NCI-H187 (cell line): ENCODE measurements at places on chromosomes 16 and 17.

DNA sequence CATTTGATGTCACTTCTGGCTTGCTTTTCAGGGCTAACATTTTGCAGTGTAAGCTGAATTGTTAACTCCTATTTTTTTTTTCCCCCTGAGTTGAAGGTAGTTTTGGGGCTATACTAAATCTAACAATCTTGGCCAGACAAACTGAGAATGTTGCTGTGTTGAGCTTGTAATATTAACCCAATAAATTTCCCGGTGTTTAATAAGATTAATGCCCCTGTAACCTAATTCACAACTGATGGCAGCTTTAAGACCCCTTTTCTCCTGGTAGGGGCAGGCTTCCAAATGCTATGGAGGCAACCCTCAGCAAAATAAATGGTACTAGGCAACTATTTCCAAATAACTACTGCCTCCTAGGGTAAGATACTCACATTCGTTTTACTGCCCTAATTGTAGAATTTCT, 549.6 kb upstream of the KIF2B start:
- no peak for DNase-seq

GRCh38 chr17:35587074-35587961, at the start of gene AP2B1:
AP2B1 (plus strand) TSS chr17:35587322; CDS start chr17:35594031, 6,709 bp downstream.
- peak; percentile 85 for DNase-seq

DNA sequence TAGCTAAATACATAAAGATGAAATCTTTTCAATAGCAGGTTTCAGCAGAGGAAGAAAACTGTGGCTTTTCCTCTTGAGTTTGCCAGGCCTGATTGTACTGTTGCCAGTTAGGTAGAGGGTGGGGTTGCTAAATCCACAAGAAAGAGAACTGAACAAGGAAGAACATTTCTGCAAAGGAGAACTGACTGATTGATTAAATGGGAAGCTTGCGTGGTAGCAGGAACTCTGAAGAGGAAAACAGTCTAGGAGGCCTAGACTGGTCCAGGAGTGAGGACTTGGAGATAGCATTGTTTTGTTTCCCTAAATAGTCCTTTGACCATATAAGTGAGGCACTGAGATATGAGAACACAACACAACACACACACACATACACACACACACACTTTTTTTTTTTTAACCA, 18.8 kb downstream of the LRRC36 start:
- DNase-seq: no peak

- no peak for DNase-seq
Observed at GRCh38 chr16:22252317-22252716, 44.9 kb upstream of the POLR3E start.

DNA sequence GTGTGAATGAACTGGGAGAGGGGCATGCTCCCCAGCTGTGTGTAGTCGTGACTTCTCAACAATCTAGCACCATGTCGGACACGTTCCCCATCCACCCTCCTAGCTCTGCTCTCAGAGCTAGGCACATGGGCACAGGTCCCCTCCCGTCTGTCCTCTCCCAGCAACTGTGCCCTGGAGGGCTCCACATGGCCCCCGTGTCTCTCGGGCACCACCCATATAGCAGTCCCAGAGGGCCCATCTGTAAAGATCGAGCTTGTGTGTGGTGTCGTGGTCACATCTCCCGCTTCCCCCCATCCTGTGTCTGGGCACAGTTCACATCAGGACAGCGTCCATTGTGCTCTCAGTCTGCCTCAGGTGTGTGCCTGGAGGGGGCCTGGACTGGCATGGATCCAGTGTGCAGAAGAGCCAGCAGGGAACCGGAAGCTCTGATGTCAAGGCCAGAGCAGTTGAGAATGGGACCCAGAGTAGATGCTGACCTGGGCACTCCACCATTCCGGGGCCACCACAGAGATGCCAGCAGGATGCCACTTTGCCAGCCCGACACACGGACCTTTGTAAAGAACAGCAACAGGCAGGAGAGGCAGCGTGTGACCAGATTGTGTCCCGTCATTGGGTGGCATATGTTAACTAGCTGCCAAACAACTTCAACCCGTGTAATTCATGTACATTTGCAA, 55.7 kb downstream of the MARF1 start:
- no peak for DNase-seq

DNA sequence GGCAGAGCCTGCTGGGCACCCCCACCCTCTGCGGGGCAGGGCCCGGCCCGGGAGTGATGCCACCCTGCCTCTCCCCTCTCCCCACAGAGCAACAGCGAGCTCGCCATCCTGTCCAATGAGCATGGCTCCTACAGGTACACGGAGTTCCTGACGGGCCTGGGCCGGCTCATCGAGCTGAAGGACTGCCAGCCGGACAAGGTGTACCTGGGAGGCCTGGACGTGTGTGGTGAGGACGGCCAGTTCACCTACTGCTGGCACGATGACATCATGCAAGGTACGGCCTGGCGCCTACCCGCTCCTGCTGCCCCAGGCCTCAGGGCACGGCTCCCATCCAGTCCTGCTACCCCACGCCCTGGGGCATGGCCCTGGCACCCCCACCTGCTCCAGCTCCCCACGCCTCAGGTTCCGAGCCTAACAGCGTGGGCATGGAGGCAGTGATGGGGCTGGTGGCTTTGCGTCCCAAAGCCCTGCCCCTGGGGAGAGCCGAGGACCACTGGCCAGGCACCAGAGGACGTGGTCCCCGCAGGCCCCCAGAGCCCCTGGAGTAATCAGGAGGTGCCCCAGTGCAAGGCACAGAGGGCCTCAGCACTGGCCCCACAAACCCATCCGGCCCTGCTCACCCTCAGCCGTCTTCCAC, 38.4 kb downstream of the TSC2 start:
- DNase-seq: no peak

- no peak for DNase-seq
Observed at GRCh38 chr17:19664136-19664820, 15.7 kb downstream of the ALDH3A2 start.
